ENCODE measurements at places on chromosomes 6 and 20.

DNA sequence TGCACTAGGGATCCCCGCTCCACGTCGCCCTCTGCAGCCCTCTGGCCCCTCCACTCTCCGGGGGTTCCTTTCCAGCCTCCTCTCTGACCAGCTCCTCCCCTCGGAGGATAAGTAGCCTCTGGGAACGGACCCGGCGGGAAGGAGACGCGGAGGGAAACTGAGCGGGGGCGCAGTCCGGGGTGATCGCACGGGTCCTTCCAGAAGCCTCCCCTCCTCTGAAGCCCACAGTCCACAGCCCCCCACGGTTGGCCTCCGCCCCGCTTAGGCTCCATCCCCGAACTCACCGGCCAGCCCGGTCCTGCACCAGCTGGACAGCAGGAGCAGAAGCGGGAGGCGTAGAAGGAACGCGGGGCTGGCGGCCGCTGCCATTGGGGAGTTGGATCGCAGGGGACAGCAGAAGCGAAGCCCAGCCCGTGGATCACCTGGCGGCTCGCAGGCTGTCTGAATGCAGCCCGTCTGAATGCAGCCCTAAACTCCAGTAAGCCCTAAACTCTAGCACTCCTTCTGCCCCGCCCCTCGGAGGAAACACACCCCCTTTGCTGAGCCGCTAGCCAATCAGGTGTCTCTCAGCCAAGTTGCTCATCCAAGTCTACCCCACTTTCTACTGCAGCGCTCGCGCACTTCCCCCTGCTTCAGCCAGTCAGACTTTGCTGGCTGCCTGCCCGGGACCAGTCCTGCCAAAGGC lies at the start of gene RAET1G:
Gene RAET1G, minus strand, starts transcription at position 480 of the 685 bp plus-strand sequence. Its CDS starts 111 bp downstream, at position 369.
- peak; percentile 90 for DNase-seq

DNA sequence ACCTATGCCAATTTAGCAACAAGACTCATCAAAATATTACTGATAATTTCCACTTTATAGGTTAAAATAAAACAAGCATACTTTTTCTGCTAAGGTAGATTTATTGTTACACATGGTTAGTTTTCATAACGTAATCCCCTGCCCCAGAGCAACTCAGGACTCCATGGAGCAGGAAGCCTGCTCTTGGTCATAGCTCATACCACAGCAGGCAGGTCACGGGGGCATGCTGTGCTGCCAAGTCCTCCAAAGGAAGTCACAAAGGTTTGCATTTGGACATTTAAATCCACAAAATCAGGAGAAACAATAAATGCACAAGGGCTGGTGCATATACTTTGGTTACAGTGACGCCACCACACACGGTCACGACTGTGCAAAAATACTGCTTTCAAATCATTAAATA lies 12.5 kb downstream of the GZF1 start:
- DNase-seq = no peak

DNA sequence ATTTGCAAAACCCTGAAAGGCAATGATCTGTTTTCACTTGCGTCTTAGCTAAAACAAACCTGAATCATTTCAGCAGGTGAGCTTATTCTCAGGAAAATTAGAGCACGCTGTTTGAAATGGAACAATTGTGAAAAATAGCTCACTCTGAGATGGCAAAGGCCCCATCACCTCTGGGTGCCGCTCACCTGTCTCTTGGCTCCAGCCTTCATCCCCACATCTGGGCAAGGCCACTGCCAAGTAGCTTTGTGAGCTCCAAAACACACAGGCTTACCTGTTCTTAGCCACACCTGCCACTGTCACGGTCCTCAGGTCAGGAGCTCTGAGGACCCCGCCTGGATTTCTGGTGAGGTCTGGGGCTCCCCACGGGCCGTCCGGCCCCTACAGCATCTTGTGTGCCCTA lies 66.7 kb downstream of the SMOC2 start:
- DNase-seq = no peak

DNA sequence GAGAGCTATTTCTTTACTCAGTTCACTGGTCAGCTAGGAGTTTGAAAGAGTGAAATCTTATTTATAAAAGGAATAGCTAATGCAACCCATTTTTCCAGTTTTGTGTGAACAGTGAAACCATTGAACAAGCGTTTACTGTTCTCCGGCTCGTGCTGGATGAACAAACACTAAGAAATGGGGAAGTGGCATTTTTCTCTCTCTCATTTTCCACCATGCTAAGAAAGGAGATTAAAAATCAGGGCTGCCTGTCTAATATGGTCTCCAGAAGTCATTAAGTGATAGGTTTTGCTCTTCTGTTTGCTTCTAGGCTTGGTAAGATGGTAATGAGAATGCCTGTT lies 774 bp upstream of the SFT2D1 start:
- DNase-seq = no peak

- DNase-seq = no peak
Measured at GRCh38 chr6:12767016-12767415, 50.4 kb downstream of the PHACTR1 start.

- no peak for DNase-seq
Measured at GRCh38 chr6:53042112-53042511, 23.1 kb upstream of the FBXO9 start.

- DNase-seq = no peak
Measured at GRCh38 chr6:125138083-125138482, 15.5 kb upstream of the TPD52L1 start.

GRCh38 chr6:41288030-41288753 lies 1.7 kb upstream of the TREM1 start:
- no peak for DNase-seq

- no peak for DNase-seq
Measured at GRCh38 chr20:44780226-44780625, 30.1 kb downstream of the RIMS4 start.

- no peak for DNase-seq
Measured at GRCh38 chr20:51487565-51488268, 54.8 kb downstream of the NFATC2 start.

DNA sequence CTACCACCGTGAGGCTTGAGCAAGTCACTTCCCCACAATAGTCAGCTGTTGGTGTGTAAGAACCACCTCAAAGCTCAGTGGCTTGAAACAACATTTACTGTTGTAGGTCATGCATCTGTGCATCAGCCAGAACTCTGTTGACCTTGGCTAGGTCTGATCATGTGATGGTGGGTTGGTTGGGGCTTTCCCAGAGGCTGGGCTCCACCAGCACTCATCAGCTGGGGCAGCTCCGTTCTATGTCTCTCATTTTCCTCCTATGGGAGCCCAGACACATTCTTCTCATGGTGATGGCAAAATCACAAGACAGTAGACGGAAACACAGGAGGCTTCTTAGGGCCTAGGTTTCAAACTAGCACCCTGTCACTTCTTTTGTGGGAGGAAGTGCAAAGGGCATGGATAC lies 42.8 kb upstream of the PSMF1 start:
- DNase-seq = no peak

DNA sequence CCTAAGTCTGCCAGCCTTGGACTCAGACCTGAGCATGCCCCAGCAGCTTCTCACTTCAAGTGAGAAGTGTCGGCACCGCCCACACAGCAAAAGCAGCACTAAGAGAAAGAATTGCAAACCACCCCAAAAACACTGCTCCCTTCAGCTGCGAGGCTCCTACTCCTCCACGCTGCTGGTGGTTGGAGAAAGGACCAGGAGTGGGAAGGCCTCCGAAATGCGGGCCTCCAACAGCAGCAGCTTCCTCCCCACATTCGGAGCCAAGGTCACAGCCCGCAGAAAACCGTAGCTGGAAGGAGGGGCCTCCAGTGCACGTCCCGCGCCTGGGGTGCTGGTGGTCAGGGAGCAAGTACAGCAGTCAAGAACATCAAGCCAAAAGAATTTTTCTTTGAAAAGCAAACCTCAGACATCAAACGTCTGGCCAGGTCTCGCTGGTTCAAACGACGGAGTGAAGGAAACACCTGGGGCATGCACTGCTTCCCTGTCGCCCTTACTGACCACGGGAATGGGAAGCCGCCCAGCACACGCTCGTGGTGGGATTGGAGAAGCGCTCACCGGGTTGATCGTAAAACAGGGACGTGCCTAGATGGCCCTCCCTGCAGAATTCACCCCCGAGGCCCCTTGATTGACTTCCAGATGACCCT lies 185.6 kb upstream of the CST7 start:
- DNase-seq = no peak

DNA sequence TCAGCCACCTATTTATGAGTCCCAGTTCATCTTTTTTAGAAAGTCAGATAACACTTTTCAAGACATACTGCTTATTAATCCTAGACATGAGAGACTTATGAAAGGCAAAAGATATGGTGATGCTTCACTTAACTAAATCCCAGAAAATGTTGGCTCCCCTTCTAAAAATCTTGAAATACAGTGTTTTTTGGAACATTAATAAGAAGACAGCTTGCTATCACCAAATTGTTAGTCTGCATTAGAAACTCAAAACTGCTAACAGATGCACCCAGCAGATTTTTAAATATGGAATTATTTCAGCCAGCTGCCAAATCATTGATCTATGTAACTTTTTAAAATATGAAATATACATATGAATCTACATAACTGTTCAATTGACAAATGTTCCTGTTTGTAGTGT lies 108.6 kb upstream of the TIAM2 start:
- DNase-seq = no peak

- DNase-seq = no peak
Measured at GRCh38 chr6:52135217-52135616, 47.8 kb upstream of the PKHD1 start.

- DNase-seq = no peak
Measured at GRCh38 chr6:41694815-41695526, 40.4 kb downstream of the TFEB start.

DNA sequence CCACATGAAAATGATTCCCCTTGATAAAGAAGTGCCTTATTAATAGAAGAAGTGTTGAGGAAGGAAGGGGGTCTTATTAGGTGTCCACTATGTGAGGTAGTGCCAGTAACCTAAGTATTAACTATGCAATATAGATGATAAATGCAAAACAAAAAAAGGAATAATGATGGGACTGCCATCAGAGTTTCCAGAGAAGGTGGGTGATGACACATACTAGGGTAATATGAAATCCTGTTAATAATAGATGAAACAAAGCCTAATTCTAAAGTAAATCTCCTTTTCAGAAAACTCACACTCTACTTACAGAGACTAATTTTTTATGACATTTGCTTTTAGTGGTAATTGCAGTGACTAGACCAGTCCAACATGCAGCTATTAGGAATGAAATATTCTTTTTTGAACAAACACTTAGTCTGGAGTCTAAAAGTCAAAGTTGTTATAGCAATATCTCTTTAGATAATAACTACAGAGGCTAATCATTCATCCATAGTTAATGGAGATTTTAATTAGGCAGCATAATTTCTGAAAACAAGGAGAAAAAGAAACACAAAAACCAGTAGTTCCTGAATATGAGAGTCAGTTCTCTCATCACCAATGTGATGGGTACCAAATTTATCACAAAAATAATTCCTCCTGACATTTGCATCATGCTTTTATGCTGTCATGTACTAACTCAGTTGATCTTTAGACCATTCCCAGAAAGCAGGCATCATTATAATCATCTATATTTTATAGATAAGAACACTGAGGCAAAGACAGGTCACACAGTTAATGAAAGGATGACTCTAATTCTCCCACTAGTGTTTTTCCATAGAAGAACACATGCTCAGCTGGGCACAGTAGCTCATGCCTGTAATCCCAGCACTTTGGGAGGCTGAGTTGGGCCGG lies 208.8 kb upstream of the ARG1 start:
- DNase-seq = no peak

DNA sequence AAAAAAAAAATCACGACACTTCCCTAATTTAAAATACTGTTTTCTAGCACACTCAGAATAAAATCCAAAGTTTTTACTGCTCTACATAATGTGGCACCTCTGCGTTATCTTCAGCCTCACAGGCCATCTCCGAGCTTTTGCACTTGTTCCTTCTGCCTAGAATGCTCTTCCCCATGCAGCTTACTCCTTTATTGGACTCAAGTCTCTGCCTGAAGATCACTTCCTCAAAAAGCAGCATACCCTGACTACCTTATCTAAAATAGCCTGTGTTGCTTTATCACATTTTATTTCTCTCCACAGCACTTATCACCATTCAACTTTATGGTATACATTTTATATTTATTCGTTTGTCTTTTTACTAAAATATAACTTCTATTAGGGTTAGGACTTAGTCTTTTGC lies 2.3 kb downstream of the ZNF322 start:
- DNase-seq = no peak

GRCh38 chr20:41798930-41799502 lies 180.8 kb upstream of the CHD6 start:
- no peak for DNase-seq

DNA sequence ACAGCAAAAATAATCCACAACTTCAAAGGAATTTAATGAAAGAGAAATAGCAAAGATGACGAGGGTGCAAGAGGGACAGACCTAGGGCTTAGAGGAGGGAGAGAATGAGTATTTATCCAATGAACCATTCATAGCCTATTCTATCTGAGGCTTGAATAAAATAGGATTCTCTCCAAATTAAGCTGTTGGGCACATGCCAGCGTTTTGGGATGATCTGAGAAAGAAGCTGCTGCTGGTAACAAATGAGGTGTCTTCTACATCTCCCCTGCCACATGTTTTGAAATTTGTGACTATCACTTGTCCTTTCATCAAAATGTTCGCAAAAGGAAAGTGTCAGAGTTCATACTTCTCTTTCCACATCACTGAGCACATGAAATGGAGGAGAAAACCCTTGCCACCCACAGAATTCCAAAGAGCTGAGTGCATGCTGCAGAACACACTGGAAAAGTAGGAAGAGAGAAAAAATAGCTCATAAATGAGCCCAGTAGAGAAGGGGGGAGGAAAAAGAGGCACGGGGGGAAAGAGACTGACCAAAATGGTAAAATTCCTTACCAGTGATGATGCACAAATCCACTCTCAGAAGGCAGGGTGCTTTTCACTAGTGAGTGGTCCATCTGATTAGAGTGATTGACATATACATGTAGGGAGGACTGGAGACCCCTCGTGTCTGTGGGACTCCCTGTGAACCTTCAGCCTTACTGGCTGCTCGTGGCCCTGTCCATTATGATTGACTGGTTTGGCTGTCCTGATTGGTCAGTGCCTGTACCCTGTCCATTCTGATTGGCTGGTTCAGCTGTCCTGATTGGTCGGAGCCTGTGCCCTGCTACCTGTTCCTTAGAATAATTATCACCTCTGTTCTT lies 180.5 kb downstream of the OGFRL1 start:
- no peak for DNase-seq

DNA sequence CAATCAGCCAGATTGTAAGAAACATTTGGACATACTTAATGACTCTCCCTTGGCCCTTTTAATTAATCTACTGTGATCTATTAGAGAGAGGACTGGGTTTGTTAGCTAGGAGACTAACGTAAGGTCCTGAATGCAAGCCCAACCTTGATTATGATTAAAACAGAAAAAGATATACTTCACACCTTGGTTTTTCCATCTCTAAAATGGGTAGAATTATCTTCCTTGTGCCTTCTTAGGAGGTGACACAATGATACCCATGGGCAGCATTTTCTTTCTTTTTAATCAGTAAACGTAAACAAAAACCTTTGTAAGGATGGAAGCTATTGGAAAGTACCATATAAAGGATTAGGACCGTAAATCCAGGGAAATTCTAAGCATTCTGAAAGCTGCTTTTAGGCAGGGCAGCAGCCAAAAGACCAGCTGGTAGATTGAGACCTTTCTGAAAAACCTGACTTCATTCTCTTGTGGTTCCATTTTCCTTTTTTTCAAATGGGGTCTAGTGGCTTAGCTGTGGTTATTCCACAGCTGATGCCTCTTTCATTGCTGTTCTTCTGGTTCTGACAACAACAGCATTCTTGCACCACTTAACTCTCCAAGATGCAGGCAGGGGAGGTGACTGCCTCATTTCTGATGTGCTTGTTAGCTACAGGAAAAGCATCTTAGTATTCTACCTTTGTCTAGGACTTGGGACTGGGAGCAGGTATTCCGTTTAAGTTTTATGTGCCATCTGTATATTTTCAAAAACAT lies 27.4 kb downstream of the RREB1 start:
- DNase-seq = no peak

Measured in BE2C (cell line).